ENCODE measurements at places on chromosomes 11 and 22.

GRCh38 chr22:45590262-45590661 lies 81.4 kb upstream of the ATXN10 start:
- DNase-seq: no peak

DNA sequence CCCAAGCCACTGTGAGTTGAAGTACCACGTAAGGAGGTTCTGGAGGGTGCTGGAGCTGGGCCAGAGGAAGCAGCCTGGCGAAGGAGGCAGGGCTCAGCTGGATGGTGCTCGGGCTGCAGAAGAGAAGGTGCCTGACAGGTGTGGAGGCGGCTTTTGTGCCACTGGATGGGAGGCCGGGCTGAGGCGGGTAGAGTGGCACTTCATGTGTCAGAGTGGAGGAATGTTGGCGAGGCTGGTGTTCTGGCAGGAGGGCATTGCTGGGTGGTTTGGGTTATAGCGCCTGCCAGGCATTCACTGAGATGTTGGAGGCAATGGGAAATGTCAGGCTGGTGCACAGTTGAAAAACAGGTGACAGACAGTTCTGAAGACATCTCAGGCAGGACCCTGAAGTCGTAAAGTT lies 24.2 kb downstream of the UBE2L3 start:
- no peak for DNase-seq

- no peak for DNase-seq
These were observed 7.6 kb upstream of the VPS37C start for GRCh38 chr11:61168800-61169199.

DNA sequence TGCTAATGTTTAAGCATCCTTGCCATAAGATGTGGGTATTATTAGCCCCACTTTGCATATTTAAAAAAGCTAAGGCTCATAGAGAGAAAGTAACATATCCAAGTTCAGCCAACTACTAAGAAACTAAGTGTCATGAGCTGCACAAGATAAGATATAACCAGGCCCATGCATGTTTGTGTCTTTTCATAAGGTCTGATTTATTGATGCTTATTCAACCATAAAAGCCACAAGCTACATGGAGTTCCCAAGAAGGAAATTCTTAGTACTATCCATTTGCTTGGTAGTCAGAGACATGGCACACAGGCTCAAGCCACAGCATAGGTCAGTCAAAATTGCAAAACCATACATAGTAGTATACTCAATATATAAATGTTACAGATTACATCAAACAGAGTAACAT lies 488.5 kb downstream of the SOX6 start:
- no peak for DNase-seq

- no peak for DNase-seq
These were observed 39.0 kb downstream of the IGLL5 start for GRCh38 chr22:22926370-22927195.

- DNase-seq: no peak
These were observed 690.1 kb downstream of the METTL15 start for GRCh38 chr11:28798286-28798685.

GRCh38 chr11:68848429-68848828 lies 6.7 kb upstream of the CPT1A start:
- DNase-seq: no peak

DNA sequence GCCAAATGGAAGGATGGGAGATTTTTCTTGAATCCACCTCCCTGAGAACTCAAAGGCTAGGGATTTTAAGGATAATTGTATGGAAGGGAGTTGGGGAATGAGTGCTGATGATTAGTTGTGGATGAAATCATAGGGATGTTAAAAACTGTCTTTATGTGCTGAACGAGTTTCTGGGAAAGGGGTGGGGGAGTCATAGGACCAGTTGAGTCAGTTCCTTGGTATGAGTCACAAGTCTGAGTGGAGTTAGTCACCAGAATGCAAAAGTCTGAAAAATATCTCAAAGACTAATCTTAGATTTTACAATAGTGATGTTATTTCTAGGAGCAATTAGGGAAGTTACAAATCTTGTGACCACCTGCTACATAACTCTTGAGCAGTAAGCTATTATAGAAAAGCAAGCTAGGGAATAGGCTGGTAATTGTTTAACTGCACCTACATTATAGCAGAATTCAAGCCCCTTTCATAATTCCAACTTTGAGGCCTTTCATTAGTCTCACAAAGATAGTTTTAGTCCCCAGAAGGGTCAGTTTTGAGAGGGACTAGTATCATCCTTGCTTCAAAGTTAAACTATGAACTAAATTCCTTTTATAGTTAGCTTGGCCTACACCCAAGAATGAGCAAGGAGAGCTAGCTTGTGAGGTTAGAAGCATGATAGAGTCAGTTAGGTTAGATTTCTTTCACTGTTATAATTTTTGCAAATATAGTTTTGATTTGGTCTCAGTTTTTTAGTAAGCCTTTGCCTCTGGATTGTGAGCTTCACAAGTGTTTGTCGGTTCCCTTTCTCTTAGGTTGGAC lies 668.0 kb downstream of the ETS1 start:
- DNase-seq: no peak

- no peak for DNase-seq
These were observed 140.0 kb downstream of the RAB38 start for GRCh38 chr11:88035271-88035670.

DNA sequence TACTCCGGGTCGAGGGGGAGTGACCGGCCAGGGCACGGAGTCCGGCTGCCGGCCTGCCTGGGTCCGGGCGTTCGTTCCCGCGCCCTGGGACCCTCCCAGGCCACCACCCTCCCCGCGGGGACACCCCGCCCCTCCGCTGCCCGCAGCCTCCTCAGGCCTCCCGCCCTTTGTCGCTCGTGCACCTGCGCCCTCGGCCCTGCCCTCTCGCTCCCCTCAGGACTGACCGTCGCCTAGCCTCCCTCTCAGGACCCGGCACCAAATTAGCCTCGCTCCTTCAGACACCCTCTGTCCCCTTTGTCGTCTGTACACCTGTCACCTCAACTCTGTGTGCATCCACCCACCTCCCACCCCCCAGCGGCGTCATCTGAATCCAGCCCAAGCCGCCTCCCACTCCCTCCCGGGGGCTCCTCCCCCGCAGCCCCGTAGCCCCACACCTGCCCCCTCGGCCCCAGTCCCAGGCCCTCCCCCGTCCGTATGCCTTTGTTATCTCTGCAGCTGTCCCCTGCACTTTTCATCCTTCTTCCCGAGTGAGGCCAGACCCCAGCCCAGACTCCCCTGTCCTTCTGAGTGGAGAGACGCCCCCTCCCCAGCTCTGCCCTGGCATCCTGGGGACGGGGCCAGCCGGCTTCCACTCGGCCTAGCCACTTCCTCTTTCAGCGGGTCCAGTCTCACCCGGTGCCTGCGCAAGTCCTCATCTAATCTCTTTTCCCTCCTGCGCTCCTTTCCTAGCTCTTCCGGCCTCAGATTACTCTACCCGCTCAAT lies 643 bp downstream of the TIGD3 start:
- no peak for DNase-seq

GRCh38 chr11:99015634-99016454 lies 4.9 kb upstream of the CNTN5 start:
- DNase-seq: peak; percentile 39

DNA sequence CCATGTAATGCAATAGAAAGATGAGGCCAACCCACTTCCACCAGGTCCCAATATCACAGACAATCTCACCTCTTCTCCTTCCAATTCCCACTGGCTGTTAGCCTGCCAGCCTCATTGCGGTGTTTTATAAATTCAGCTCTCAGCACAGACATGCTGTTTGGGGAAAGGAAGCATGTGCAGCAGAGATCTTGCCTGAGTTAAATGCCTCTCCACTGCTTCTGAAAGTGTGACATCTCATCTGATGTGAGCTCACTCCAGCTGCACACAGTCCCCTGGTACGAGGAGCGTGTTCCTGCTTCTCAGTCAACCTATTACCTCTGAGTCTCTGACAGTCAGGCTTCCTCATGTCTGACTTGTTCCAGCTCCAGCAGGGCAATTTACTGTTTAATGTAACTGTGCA lies 122.7 kb upstream of the GUCY1A2 start:
- DNase-seq: no peak

GRCh38 chr11:76558473-76558872 lies 112.1 kb downstream of the LRRC32 start:
- DNase-seq: no peak

- no peak for DNase-seq
These were observed 14.3 kb downstream of the OR52H1 start for GRCh38 chr11:5534046-5534445.

GRCh38 chr22:48318575-48319320 lies 1508.9 kb downstream of the BRD1 start:
- no peak for DNase-seq

- no peak for DNase-seq
These were observed 1.9 kb upstream of the OR52E4 start for GRCh38 chr11:5878564-5878963.

DNA sequence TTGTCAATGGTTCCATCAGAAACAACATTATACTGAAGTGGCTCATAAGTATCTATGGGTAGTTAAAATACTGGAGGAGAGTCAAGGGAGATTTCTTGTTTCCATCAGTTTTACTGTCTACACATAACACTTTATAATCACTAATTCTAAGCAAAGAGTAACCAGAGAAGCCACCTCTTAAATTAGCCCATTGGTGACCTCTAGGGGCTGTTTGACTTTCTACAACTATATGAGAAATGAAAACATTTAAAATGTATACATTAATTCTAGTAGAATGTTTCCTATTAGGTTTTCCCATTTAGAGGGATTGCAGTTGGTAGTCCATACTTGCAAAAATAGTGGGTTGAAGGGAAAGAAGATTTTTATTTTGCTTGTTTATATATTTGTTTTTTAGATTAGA lies 504.3 kb downstream of the FAM181B start:
- DNase-seq: peak; percentile 31

DNA sequence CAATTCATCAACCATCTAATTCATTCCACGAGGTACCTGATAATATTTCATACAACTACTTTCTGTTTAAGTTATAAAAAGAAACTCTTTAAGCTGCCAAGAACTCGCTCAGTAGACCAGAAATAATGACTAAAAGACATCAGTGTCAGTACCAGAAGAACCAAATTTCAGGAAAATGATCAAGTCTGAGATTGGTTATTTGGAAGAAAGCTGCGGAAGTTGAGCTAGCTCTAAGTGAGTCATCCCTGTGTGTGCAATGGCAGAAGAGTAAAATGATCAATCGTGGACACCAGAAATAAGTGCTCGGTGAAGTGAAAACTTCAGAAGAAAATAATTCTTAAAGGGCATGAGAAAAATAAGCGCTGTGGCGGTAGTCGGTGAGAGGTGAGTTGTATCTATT lies 933.2 kb upstream of the CHORDC1 start:
- no peak for DNase-seq

GRCh38 chr11:30938171-30938570 lies 352.0 kb upstream of the MPPED2 start:
- DNase-seq: no peak

DNA sequence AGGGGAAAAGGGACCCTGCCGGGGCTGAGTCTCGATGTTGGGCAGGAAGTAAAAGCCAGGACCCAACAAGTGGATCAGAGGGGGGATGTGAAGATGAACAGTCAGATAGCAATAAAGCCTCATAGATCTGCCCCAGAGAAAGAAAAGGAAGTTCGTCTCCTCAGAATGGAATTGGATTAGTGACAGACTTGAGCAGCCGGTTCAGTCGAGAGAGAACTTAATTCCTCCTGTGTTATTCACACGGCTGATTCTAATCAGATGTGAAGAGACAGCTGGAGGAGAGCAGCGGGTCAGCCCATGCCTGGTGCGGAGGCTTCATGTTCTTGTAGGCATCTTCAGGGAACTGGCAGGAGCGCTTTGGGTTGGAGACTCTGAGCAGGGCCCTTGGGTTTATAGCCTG lies 29.3 kb upstream of the CABP7 start:
- DNase-seq: no peak

GRCh38 chr22:21044931-21045584 lies 688 bp upstream of the LRRC74B start:
- DNase-seq: no peak

GRCh38 chr11:71240865-71241691 lies 11.3 kb downstream of the SHANK2 start:
- DNase-seq: no peak
